T-cell (primary cell): ENCODE measurements at places on chromosomes 1 and 21. TPM values are rescaled to one million over a fixed set of nuclear protein-coding genes. Genes with fewer than 3 reads are reported as not detected.
A peak's percentile ranks its signal among the peaks of the same experiment; 100 is the strongest.

DNA sequence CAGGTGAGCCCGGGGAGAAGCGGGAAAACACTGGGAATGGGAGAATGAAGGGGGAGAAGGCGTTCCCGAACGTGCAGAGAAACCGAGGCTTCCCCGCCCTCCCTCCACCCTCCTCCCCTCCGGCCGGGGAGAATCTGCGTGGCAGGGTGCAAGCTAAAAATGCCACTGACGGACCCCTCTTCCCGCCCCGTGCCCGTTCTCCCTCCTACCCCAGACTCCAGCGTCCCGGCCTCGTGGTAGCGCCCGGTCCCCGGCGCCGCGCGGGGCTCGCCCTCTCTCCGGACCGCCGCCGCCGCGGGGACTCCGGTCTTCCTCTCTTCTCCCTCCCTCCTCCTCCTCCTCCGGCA is 81.6 kb upstream of the AK4 start:
- H3K4me1 ChIP-seq, result peaks cover 16% of the 10 kb centered on the region
- peak overlapping the region; percentile 75 for H3K27ac ChIP-seq
- H3K36me3 ChIP-seq, result no peaks in the 10 kb centered on the region
- H3K4me3 ChIP-seq, result peak overlapping the region; percentile 71

The ACTL8 gene
- not detected for total RNA-seq

DNA sequence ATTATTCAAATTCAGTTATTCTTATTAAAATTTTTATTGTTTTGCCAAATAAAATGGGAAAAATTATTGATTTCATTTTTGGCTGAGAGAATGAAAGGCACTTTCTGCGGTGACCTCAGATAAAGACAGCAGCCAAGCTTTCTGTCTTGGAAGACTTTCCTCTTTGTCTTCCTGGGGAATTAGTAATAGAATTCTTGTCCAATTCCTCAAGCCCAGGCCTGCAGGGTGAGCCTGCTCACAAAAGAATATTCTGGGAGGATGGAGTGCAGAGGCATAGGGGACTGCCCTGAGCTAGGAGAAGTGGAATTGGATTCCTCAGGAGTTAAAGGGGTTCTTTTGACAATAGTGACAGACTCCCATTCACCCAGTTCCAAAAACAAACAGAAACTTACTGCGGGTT is 614.5 kb upstream of the ADGRL2 start:
- no peak overlapping the region for H3K27ac ChIP-seq
- H3K27me3 ChIP-seq, result no peaks in the 10 kb centered on the region
- DNase-seq, result no peak
- no peak overlapping the region for H3K4me3 ChIP-seq
- H3K36me3 ChIP-seq, result no peaks in the 10 kb centered on the region
- no peaks in the 10 kb centered on the region for H3K4me1 ChIP-seq

GRCh38 chr21:45080639-45081414 is 6.4 kb downstream of the ADARB1 start:
- H3K4me1 ChIP-seq, result peaks cover 84% of the 10 kb centered on the region
- H3K4me3 ChIP-seq, result no peak overlapping the region
- H3K27ac ChIP-seq, result peak overlapping the region; percentile 81
- peak; percentile 49 for DNase-seq
- H3K27me3 ChIP-seq, result no peaks in the 10 kb centered on the region

The SMIM1 gene
- 4.2 TPM for total RNA-seq

The TMIGD3 gene
- not detected for total RNA-seq

The DMBX1 gene
- not detected for total RNA-seq

- no peaks in the 10 kb centered on the region for H3K36me3 ChIP-seq
- H3K27ac ChIP-seq, result peak overlapping the region; percentile 42
- peaks cover 30% of the 10 kb centered on the region for H3K4me1 ChIP-seq
- peak overlapping the region; percentile 75 for H3K4me3 ChIP-seq
- DNase-seq, result peak; percentile 53
Observed at GRCh38 chr1:32241001-32241763, 5.8 kb upstream of the FAM167B start.

- peak overlapping the region; percentile 78 for H3K27ac ChIP-seq
- H3K4me1 ChIP-seq, result peaks cover 15% of the 10 kb centered on the region
- peak; percentile 18 for DNase-seq
- peaks cover 9% of the 10 kb centered on the region for H3K36me3 ChIP-seq
- peaks cover 5% of the 10 kb centered on the region for H3K27me3 ChIP-seq
- H3K4me3 ChIP-seq, result peak overlapping the region; percentile 53
Observed at GRCh38 chr1:17437580-17438317, 1.7 kb downstream of the RCC2 start.

The OTUD3 gene
- 19.3 TPM for total RNA-seq

The KCNN3 gene
- total RNA-seq, result 0.21 TPM

- H3K36me3 ChIP-seq, result no peaks in the 10 kb centered on the region
- H3K4me3 ChIP-seq, result no peak overlapping the region
- H3K27ac ChIP-seq, result no peak overlapping the region
- H3K27me3 ChIP-seq, result peaks cover 3% of the 10 kb centered on the region
- no peak for DNase-seq
Observed at GRCh38 chr1:19949016-19949415, 25.6 kb upstream of the PLA2G2E start.

DNA sequence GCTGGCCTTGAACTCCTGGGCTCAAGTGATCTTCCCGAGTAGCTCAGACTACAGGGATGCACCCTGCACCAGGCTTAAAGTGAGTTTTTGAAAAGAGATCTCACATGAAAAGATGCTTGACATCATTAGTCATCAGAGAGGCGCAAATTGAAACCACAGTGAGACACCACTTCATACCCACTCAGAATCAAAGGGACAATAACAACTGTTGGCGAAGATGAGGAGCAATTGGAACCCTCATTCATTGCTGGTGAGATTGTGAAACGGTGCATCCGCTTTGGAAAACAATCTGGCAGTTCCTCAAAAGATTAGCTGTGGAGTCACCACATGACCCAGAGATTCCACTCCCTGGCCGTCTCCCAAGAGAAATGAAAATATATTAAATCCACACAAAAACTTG is 122.3 kb downstream of the PGBD5 start:
- no peak overlapping the region for H3K4me3 ChIP-seq
- H3K36me3 ChIP-seq, result no peaks in the 10 kb centered on the region
- no peak overlapping the region for H3K27ac ChIP-seq
- DNase-seq, result no peak
- H3K27me3 ChIP-seq, result no peaks in the 10 kb centered on the region

DNA sequence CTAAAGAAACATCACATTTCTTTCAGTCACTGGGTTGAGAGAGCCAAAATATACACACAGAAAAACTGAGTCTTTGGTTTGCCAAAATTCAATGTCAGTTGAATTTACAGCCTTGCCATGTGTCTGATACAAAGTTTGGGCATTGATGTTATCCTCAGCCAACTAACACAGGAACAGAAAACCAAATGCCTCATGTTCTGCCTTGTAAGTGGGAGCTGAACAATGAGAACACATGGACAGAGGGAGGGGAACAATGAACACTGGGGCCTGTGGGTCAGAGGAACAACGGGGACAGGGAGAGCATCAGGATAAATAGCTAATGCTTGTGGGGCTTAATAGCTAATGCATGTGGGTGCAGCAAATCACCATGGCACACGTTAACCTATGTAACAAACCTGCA is 39.6 kb upstream of the C21orf91 start:
- no peak overlapping the region for H3K4me3 ChIP-seq
- H3K36me3 ChIP-seq, result no peaks in the 10 kb centered on the region
- no peak for DNase-seq
- H3K27me3 ChIP-seq, result no peaks in the 10 kb centered on the region

GRCh38 chr1:224087286-224087794 is 26.6 kb upstream of the FBXO28 start:
- no peaks in the 10 kb centered on the region for H3K36me3 ChIP-seq
- H3K4me3 ChIP-seq, result no peak overlapping the region
- H3K4me1 ChIP-seq, result no peaks in the 10 kb centered on the region
- H3K27ac ChIP-seq, result no peak overlapping the region
- H3K27me3 ChIP-seq, result peaks cover 12% of the 10 kb centered on the region

- no peak for DNase-seq
- H3K4me1 ChIP-seq, result no peaks in the 10 kb centered on the region
Observed at GRCh38 chr1:48294656-48295055, 72.1 kb downstream of the SLC5A9 start.

- DNase-seq, result no peak
- no peak overlapping the region for H3K27ac ChIP-seq
- H3K4me1 ChIP-seq, result no peaks in the 10 kb centered on the region
Observed at GRCh38 chr1:30511991-30512913, 211.1 kb downstream of the MATN1 start.

- H3K36me3 ChIP-seq, result no peaks in the 10 kb centered on the region
- no peak overlapping the region for H3K27ac ChIP-seq
- H3K27me3 ChIP-seq, result no peaks in the 10 kb centered on the region
Observed at GRCh38 chr1:209883341-209883971, 54.6 kb upstream of the SYT14 start.

The MANEAL gene
- 1.0 TPM for total RNA-seq

- peaks cover 55% of the 10 kb centered on the region for H3K36me3 ChIP-seq
- no peak for DNase-seq
- no peaks in the 10 kb centered on the region for H3K27me3 ChIP-seq
Observed at GRCh38 chr1:209766051-209766450, 10.2 kb downstream of the TRAF3IP3 start.

GRCh38 chr1:23904748-23905357 is 8.3 kb downstream of the CNR2 start:
- H3K4me3 ChIP-seq, result no peak overlapping the region
- H3K36me3 ChIP-seq, result no peaks in the 10 kb centered on the region
- H3K4me1 ChIP-seq, result peaks cover 20% of the 10 kb centered on the region
- H3K27ac ChIP-seq, result no peak overlapping the region
- H3K27me3 ChIP-seq, result peaks cover 29% of the 10 kb centered on the region
- no peak for DNase-seq

GRCh38 chr1:182781841-182782586 is 7.6 kb upstream of the NPL start:
- H3K27me3 ChIP-seq, result no peaks in the 10 kb centered on the region
- no peak overlapping the region for H3K4me3 ChIP-seq
- H3K27ac ChIP-seq, result no peak overlapping the region
- no peaks in the 10 kb centered on the region for H3K4me1 ChIP-seq
- DNase-seq, result peak; percentile 54
- no peaks in the 10 kb centered on the region for H3K36me3 ChIP-seq

The RORC gene
- 8.9 TPM for total RNA-seq

The RPTN gene
- total RNA-seq, result not detected

GRCh38 chr1:55584526-55585401 is 369.6 kb upstream of the USP24 start:
- H3K4me1 ChIP-seq, result no peaks in the 10 kb centered on the region
- no peak overlapping the region for H3K4me3 ChIP-seq
- no peak for DNase-seq
- H3K27ac ChIP-seq, result no peak overlapping the region
- no peaks in the 10 kb centered on the region for H3K36me3 ChIP-seq
- H3K27me3 ChIP-seq, result no peaks in the 10 kb centered on the region

The OPRD1 gene
- total RNA-seq, result not detected

The ESRRG gene
- 0.13 TPM for total RNA-seq

DNA sequence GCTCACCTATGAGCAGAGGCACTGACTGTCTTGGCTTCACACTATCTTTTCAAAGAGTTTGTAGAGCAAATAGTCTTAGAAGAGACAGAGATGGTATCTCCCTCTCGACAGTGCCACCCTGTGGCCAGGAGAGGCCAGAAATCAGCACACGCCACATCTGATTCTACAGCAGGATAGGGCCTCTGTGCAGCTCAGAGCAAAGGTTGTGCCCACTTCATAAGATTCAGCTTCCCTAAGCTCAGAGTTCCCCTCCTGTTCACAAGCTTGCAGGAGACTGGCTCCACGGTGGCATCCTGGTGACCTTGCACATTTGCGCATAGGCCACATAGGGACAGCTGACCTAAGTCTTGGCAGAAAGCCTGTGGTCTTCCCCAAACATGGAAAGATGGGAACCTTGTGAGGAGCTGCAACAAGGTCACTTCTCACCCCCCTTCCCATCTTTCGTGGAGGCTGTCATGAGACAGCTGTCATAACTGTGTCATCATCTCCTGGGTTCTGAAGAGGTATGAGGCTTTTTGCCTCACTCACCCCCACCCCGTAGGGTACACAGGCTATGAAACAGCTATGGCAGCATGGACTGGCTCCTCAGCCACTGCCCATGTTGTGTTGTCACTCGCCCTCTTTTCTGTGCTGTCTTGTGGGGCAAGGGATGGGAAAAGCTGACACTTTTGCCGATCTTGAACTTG is 3.0 kb downstream of the ITLN2 start:
- peaks cover 18% of the 10 kb centered on the region for H3K4me1 ChIP-seq
- peak; percentile 58 for DNase-seq
- H3K4me3 ChIP-seq, result no peak overlapping the region
- no peaks in the 10 kb centered on the region for H3K36me3 ChIP-seq
- no peaks in the 10 kb centered on the region for H3K27me3 ChIP-seq

DNA sequence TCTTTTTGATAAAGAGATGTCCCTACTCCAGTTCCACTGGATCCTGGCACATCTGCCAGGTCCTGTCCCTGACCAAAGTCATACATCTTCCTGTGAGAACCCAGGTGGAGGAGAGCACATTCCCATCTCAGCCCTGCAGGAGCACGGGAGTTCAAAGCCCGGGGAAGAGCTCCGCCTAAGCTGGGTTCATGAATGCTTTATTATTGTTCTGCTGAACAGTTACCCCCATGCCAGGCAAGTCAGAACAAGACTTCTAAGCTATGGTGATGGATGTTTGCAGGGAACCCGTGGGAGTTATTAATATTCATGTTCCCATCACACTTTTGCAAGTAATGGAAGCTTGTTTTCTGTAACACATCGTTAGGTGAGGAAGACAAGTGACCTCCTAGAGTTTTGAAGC is 62.9 kb downstream of the SEC16B start:
- H3K36me3 ChIP-seq, result no peaks in the 10 kb centered on the region
- no peak overlapping the region for H3K27ac ChIP-seq
- H3K27me3 ChIP-seq, result no peaks in the 10 kb centered on the region
- no peak overlapping the region for H3K4me3 ChIP-seq

DNA sequence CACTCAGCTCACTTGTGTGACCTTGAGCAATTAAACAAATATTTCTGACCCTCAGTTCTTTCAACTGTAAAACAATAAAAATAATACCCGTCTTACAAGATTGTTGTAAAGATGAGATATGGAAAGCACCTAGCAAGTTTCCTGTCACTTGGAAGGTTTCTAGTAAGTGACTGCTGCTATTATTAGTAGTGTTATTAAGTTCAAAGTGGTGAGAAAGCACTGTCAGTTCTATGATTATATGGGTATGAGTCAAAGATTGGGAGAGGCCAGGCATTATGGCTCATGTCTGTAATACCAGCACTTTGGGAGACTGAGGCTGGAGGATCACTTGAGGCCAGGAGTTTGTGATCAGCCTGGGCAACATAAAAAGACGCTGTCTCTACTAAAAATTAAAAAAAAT is 145.4 kb downstream of the C1orf21 start:
- no peak overlapping the region for H3K4me3 ChIP-seq
- no peaks in the 10 kb centered on the region for H3K4me1 ChIP-seq
- no peaks in the 10 kb centered on the region for H3K27me3 ChIP-seq
- no peaks in the 10 kb centered on the region for H3K36me3 ChIP-seq
- H3K27ac ChIP-seq, result no peak overlapping the region
- no peak for DNase-seq

GRCh38 chr1:66275601-66276023 is 258.3 kb upstream of the SGIP1 start:
- H3K4me3 ChIP-seq, result peak overlapping the region; percentile 18
- no peak for DNase-seq
- H3K36me3 ChIP-seq, result no peaks in the 10 kb centered on the region
- peak overlapping the region; percentile 72 for H3K27ac ChIP-seq
